ENCODE measurements at places on chromosomes 12 and 14.
A peak's percentile ranks its signal among the peaks of the same experiment; 100 is the strongest.

GRCh38 chr12:113727651-113728061 lies 238.5 kb downstream of the RBM19 start:
- DNase-seq: no peak

DNA sequence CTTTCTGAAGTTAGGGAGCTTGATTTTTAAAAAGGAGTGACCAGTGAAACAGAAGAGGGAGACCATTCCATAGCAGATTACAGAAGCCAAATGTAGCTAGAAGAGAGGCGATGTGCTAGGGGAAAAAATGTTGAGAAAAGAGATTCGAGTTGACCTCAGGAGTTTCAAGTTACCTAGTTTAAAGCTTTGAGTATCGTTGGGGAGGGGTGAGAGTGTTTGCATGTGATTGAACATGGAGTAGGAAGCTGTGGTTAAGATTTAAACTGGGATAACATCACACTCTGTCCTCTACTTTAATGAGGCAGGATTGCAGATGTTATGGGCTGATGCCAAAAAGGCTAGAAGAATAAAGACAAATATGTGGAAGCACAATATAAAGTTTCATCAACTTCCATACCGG lies 3.7 kb downstream of the LETMD1 start:
- DNase-seq: no peak

- DNase-seq: no peak
Measured at GRCh38 chr14:59247801-59248584, 59.5 kb downstream of the DAAM1 start.

DNA sequence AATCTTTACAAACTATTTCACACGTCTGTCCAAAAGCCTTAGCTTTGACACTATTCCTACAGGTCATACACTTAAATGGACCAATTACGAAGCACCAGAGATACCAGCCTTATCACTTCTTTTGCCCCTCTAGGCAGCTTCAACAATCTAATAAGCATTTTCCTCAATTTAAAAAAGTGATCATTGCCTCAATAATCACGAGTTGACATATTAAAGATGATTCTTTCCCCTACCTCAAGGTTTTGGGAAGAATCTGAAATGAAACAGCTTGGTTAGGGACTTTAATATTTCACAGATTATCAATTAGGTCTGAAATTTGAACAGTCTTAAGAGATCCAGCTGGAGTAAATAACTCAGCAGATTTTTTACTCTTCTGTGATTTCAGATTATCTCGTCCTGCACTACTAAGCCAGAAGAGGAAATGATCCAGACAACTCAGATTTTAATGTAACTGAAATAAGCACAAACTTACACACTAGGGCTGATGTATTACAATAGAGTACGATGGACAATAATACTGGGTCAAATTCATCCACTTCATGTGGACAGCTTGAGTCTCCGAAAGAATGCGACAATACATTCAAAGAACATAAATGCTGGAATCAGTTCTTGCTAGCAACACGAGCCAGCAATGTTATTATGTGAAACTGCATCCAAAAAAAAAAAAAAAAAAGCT lies 15.9 kb downstream of the UBE2N start:
- no peak for DNase-seq

DNA sequence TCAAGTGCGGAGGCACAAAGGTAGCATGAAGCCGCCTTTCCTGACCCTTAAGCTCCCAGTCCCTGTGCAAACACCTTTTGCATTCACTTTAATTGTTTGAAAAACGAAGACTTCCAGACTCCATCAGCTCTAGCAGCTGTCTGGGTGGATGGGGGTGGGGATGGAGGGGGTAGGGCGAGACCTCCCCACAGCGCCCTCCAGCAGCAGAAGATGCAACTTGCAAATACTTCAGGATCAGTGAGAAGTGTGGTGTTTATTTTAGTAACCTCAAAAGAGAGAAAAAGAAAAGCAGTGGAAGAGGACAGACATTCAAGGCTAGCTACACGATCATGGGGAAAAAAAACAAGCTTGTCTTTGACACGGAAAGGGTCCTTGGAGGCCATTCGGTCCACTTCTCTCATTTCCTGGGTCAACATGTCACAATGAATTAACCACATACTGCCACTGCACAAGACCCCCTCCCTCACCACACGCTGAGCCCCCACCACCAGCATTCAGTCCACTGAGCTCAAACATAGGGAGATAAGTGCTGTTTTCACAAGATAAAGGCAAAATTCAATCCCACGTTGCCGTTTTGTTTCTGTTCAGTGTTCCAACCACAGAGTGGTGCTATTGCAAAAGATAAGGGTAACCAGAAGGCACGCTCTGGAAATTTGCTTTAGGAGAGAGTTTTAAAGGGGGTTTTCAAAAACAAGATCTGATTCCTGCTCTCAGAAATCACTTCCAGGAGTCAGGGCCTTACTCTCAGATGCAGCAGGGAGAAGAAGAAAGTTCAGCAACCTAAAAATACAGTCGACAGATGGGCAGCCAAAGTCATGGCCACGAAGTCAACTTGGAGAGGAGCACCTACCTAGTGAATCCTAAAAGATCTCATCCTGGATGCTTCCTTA lies 3.3 kb upstream of the NTF3 start:
- DNase-seq: no peak

DNA sequence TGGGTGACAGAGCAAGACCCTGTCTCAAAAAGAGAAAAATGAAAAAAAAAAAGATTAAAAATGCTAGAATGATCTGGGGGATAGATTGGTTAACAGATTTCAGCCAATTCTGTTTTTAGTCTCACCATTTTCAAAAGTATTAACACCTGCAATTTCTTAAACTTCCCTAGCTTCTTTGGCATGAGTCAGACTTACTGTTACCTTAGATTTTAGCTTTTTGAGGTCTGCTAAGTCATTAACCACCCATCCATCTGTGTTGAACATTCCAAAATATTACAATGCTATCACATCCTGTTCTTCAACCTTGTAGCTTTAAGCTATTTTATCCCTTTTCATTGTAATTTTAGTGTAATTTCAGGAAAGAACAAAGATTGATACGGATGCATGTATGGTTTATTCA lies 59.3 kb downstream of the PPP1R13B start:
- DNase-seq: no peak

DNA sequence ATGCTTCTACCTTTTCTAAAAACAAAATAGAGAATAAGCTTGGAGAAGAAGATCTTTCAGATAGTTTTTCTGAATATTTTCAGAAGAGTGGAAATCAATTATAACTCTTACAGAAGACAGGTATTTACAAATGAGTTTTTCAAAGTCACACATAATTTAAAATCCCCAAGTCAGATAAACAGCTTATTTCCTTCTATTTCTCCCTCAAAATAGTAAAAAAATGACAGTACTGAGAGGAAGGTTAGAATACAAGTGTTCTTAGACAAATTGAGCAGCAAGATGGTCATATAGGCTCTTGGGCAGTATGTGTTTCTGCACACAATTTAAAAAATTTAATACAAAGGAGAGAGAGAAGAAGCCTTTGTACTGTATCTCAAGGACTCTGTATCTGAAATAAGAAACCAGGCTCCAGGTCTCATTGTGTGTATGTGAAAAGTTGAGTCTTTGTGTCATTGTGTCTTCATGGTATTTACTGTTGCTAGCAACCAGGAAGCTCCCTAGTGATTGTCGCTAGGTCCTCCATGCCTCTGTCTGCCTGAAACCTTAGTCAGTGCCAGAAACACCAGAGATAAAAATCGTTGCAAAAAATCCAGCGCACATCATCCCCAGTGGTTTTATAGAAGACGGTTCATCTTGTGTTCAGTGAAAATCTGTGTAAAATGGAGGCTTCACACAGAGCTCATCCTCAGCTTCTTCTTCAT lies 12.9 kb upstream of the TUBA1A start:
- peak; percentile 10 for DNase-seq

DNA sequence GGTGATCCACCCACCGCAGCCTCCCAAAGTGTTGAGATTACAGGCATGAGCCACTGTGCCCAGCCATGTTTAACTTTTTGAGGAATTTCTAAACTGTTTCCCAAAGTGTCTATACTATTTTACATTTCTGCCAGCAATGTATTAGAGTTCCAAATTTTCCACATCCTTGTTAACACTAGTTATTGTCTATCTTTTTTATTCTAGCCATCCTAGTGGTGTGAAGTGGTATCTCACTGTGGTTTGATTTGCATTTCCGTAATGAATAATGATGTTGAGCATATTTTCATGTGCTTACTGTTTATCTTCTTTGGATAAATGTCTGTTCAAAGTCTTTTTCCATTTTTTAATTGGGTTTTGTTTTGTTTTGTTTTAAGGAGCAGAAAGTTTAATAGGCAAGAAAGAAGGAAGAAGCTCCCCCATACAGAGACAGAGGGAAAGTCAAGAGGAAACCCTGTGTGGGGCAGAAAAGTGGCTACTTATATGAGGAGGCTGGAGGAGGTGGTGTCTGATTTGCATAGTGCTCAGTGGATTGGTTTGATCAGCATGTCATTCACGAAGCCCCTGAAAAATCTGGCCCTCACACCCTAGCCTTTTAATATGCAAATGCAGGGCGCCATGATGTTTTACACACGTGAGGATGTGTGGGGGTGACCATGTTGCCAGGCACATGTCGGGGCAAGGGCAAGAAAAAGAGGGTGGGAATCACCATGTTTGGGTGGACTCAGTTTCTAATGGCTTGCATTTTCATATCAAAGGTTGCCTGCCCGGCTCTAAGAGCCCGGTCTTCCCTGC lies 14.9 kb downstream of the TXNRD1 start:
- DNase-seq: no peak

GRCh38 chr12:81888961-81889360 lies 129.8 kb upstream of the PPFIA2 start:
- DNase-seq: no peak

GRCh38 chr14:35341751-35342488 lies 49.7 kb downstream of the PSMA6 start:
- peak; percentile 78 for DNase-seq

GRCh38 chr12:129064209-129064855 lies 211.1 kb downstream of the GLT1D1 start:
- DNase-seq: peak; percentile 5

- DNase-seq: no peak
Measured at GRCh38 chr14:76083796-76084765, 67.6 kb upstream of the GPATCH2L start.

- no peak for DNase-seq
Measured at GRCh38 chr12:124750787-124751471, 112.7 kb downstream of the SCARB1 start.

DNA sequence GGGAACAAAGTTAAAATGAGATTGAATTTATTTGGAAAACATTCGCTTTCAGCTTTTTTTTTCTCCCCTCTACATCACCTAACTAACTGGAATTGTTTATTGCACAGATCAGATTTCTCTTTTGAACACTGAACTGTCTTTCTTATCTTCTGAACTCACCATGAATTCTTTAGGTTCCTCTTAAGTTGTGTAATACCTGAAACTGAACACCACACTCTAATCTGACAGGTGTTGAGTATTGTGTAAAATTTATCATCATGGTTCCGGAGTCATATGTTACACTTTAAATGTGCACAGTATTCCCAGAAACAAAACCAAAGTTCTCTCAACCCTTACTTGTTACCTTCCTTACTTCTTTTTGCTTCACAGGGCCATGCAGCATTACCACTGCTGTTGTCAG lies 66.8 kb downstream of the TGFB3 start:
- no peak for DNase-seq

- no peak for DNase-seq
Measured at GRCh38 chr12:88946372-88946997, 366.2 kb upstream of the KITLG start.

- DNase-seq: no peak
Measured at GRCh38 chr12:41850046-41850445, 294.6 kb downstream of the GXYLT1 start.

DNA sequence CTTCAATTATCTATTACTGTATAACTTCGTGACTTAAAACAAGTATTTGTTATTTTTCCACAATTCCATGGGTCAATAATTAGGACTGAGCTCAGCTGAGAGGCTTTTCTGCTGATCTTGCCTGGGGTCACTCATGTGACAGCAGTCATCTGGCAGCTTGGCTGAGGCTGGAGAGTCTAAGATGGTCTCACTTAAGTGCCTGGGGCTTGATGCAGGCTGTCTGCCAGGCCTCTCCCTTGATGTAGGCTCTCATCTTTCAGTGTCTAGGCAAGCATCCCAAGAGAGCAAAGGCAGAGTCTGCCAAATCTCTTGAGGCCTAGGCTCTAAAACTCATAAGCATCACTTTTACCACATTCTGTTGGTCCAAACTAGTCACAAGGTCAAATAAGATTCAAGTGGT lies 93.2 kb downstream of the NKX2-1 start:
- DNase-seq: peak; percentile 74

- DNase-seq: no peak
Measured at GRCh38 chr12:59929110-59929509, 333.3 kb downstream of the SLC16A7 start.

DNA sequence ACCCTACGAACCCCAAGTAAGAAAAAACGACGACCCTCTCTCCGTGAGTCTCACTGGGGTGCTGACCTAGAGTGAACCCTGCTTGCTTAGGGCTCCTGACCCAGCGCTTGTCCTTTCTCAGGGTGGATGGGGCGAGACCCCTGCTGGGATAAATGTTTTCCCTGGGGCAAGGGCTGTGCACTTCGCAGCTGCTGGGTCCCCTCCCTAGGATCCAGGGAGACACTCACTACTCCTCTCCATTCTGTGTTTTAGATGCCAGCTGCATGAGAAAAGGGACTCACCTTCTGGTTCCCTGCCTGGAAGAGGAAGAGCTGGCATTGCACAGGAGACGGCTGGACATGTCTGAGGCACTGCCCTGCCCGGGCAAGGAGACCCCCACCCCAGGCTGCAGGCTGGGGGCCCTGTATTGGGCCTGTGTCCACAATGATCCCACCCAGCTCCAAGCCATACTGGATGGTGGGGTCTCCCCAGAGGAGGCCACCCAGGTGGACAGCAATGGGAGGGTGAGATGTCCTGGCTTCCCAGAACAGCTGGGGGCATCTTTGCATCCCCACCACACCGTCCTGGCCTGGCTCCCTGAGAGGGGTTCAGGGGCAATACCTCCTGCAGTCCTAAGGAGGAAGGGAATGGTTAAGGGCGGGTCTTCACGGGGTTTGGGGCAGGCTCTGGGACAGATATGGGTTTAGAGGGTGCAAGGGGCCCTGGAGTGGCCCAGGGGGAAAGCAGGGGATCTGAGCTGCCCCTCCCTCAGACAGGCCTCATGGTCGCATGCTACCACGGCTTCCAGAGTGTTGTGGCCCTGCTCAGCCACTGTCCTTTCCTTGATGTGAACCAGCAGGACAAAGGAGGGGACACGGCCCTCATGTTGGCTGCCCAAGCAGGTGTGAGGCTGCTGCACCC lies 663 bp downstream of the ANKRD33 start:
- no peak for DNase-seq

DNA sequence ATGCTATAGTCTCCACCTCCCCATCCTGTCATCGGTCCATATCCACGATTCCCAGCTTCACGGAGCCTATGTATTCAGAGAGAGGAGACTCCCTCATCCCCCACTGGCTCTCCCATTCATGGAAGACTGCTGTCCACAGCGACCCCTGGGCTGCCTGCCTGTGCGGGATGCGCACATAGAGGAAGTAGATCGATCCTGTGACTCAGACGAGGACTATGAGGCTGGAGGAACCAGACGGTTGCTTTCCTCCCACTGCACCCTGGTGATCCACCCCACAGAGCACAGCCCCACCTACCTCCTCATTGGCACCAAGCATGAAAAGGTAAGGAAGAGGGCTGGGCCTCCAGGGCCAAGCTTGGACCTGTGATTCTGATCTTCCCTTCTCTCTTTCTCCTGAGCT lies 24.4 kb downstream of the PIGH start:
- DNase-seq: no peak

Measured in NCI-H2171 (cell line).